Right renal cortex interstitium (tissue), 3 donors: ENCODE measurements at places on chromosomes 1 and 21. TPM values are rescaled to one million over a fixed set of nuclear protein-coding genes. Genes with fewer than 3 reads are reported as not detected.

Gene CLCA1
- not detected for polyA plus RNA-seq

Gene S100A13
- 166 TPM for polyA plus RNA-seq

GRCh38 chr1:32363713-32364112 is 1.4 kb downstream of the TSSK3 start:
- no peak for DNase-seq

DNA sequence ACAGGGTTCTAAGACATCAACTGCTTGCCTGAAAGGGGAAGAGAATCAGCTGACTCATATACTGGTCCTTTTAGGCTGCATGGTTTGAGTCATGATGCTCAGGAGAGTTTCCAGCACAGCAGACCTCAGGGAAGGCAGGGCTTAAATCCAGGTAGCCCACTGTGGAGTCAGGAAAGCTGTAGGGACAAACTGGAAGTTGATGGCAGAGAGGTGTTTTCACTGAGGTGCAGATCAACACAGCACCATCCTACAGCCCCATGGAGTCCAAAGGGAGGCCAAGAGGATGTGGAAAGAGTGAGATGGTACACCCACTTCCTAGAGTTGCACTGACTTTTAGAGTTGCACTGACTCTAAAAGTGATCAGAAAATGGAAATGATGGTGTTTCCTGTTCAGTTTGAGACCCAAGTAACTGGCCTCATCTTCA is 252.4 kb upstream of the DUSP10 start:
- no peak for DNase-seq

DNA sequence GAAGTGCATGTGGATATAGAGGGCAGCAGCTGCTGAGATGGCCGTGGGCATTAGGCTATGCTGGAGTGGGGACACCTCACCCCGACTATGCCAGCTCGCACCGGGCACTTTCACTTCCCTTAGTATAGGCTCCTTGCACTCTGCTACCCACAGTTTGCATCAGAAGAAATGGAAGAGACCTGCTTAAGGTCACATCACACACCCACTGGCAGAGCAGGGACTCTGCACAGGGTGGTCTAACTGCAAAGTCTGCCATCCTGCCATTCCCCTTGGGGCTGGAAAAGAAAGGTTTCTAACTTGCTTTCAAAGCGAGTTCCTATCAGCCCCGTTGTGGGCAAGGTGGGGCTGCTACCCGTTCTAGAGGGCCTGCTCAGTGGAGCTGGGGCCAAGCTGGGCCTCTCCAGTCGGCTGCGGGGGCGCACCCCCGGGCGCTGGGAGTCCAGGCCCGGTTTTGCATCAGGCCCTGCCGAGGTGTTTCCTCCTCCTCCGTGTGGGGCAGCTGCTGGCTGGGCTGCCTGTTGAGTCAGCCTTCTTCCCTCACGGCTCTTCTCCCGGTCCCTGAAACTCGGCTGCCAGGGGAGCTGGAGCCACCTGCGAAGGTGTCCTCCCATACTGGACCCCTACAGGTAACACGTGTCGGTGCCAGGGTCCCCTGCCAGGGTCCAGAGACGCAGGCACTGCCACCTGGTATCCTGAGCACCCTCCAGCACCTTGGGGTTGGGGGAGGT is at the start of gene SYTL1:
TSS of gene SYTL1 (plus strand) at position 498 of the 728 bp plus-strand sequence. CDS start 3,313 bp downstream, outside the sequence.
- no peak for DNase-seq

GRCh38 chr1:151535326-151536271 is 4.5 kb upstream of the TUFT1 start:
- no peak for DNase-seq

- DNase-seq, result no peak
These were observed 131.1 kb upstream of the PTGFR start for GRCh38 chr1:78359666-78360065.

Gene NOS1AP
- 10.2 TPM for polyA plus RNA-seq

DNA sequence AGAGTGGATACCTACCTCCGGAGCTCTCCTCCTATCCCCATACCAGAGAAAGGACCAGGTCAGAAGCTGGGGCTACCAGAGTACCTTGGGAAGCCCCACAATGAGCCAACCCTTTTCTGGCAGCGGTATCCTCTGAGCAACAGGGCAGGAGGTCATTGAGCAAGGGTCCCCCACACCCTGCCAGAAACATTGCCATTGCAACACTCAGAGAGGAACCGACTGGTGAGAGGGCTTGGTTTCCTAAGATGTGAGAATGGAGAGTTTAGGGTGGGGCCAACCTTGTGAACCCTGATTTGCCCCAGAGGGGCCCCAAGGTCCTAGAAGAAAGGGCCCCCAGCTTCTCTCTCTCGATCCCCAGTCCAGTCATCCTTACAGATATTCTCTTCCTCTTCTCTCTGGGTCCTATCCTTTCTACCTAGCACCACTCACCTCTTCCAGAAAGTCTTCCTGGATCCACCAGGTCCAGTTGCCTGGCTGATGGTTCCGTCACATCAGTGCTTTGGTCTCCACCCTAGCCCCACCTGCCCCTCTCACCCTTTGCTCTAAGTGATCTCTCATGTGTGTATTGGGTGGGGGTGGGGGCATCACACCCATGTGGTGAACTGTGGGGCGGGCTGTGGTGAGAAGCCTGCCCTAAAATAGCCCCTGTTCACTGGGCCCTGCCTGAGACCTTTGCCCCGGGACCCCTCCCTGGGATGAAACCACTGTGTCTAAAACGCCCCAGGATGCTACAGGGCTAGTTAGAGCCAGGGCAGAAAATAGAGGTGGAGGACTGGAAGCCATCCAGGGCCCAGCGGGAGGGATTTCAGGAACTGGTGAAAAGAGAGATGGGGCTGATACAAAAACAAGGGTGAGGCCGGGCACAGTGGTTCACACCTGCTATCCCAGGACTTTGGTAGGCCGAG is 8.7 kb downstream of the FGR start:
- no peak for DNase-seq

DNA sequence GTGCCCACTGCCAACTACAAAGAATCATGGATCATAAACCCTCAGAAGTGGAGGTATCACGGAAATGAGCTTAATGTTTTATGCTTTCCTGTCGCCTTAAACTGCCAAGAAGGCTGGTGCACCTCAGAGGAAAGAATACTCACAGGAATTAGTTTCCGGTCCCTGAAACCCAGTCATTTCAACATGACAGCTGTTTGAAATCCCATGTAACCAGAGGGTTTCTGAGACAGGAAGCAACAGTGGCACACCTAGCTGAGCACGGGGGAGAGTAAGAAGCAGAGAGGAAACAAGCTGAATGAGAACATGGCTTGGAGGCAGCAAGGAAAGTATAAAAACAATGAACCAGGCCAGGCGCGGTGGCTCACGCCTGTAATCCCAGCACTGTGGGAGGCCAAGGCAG is 3.9 kb downstream of the JAK1 start:
- no peak for DNase-seq

- DNase-seq, result no peak
These were observed 1.8 kb downstream of the NIBAN1 start for GRCh38 chr1:184972315-184973055.

Gene OR14K1
- not detected for polyA plus RNA-seq

Gene RGS8
- 0.03 TPM for polyA plus RNA-seq

- no peak for DNase-seq
These were observed 13.9 kb upstream of the C1orf141 start for GRCh38 chr1:67148516-67149178.

GRCh38 chr1:74180490-74180889 is 17.5 kb downstream of the LRRIQ3 start:
- DNase-seq, result no peak

Gene E2F2
- polyA plus RNA-seq, result 3.8 TPM

Gene KANK4
- polyA plus RNA-seq, result 22.3 TPM

Gene MIER1
- polyA plus RNA-seq, result 39.7 TPM

Gene KCNQ4
- 1.2 TPM for polyA plus RNA-seq

GRCh38 chr1:22976461-22977243 is 4.0 kb upstream of the LACTBL1 start:
- DNase-seq, result peak; percentile 36
